D341Med (cell line): ENCODE measurements at places on chromosomes 11 and 22.
A peak's percentile ranks its signal among the peaks of the same experiment; 100 is the strongest.

GRCh38 chr11:110830747-110831146 is 118.5 kb upstream of the ARHGAP20 start:
- DNase-seq, result no peak

DNA sequence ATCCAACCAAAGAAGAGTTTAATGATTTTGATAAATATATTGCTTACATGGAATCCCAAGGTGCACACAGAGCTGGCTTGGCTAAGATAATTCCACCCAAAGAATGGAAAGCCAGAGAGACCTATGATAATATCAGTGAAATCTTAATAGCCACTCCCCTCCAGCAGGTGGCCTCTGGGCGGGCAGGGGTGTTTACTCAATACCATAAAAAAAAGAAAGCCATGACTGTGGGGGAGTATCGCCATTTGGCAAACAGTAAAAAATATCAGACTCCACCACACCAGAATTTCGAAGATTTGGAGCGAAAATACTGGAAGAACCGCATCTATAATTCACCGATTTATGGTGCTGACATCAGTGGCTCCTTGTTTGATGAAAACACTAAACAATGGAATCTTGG is 23.9 kb downstream of the KDM4D start:
- DNase-seq, result no peak

GRCh38 chr11:33778675-33779074 is 4.4 kb upstream of the FBXO3 start:
- peak; percentile 72 for DNase-seq

DNA sequence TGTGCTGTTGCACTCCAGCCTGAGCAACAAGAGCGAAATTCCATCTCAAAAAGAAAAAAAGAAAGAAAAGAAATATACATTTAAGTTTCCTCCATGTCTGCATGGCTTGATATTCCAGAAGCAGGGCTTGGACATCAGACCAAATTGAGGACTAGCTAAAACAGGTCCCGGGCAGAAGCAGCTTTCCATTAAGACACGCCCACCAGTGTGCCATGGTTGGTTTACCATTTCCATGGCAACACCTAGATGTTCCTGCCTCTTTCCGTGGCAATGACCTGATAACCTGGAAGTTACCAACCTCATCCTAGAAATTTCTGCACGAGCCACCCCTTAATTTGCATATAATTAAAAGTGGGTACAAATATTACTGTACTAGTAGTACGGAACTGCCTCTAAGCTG is 111.3 kb downstream of the NAT10 start:
- no peak for DNase-seq

DNA sequence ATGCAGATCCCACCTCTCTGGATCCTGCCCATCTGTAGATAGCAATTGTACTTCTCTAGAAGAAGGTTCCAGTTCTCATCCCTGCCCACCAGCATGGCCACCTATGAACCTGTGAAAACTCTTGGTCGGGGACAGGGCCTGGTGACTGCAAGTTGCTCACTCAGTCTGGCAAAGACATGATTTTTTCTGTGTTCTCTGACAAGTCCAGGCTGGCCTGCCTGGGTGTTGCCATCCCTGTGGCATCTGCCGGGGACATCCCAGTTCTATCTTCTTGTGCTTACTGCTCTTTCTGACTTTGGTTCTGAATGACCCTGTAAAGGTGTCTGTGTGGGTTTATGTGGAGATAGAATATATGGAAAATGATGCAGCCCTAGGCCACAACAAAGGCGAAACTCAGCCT is 545.8 kb downstream of the INSC start:
- DNase-seq, result no peak

GRCh38 chr11:2825261-2825888 is 60.2 kb downstream of the CDKN1C start:
- no peak for DNase-seq

GRCh38 chr11:126060757-126061171 is 1.9 kb downstream of the CDON start:
- no peak for DNase-seq

GRCh38 chr11:13311570-13311969 is 34.0 kb downstream of the BMAL1 start:
- no peak for DNase-seq

DNA sequence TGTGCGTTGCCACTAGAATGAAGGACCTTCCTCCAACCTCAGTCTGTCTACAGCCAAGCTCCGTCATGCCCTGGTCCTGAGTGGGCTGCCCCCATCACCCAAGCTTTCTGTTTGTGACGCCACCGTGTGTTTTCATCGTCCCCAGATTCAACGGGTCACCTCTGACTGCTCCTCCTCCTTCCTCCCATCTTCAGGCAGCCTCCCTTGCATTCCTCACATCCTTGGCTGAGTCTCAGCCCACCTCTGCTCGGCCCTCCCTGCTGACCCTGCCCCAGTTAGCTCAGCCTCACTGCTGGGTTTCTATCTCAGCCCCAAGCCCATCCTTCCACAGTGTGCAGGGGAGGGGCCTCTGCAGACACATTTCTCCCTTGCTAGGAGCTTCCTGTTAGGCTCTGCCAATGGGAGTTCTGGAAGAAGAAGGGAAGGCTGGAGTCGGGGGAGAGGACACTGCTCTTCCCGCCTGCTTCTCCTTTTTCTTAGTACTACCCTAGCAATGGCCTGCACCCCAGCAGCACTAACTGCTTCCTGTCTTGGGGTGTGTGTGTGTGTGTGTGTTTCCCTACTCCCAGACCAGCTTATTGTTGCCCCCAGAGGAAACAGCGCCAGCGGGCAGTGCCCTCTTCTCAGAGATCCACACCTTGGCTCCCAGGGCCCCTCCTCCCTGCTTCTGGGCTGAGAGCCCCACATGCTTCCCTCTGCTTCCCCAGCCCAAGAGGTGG is 5.2 kb downstream of the IFT27 start:
- DNase-seq, result no peak

GRCh38 chr11:64331569-64332371 is 8.2 kb upstream of the CCDC88B start:
- DNase-seq, result peak; percentile 81

GRCh38 chr11:35520376-35520775 is 5.0 kb downstream of the PAMR1 start:
- DNase-seq, result no peak

DNA sequence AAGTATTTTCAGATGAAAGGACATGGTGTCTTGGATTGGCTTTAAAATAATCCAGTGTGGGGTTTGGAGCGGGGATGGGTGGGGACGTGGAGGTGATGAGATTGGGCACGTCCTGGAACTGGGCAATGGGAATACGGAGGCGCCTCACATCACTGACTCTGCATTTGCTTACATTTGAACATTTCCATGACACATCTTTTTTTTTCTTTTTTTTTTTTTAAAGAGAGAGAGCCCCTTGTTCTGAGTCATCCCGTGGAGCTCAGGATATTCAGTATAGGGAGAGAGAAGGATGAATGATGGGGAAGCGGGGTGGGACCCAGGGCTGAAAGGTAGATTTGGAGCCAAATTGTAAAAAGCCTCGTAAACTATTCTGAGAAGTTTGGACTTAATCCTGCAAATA is 142.7 kb downstream of the FBXO7 start:
- no peak for DNase-seq

DNA sequence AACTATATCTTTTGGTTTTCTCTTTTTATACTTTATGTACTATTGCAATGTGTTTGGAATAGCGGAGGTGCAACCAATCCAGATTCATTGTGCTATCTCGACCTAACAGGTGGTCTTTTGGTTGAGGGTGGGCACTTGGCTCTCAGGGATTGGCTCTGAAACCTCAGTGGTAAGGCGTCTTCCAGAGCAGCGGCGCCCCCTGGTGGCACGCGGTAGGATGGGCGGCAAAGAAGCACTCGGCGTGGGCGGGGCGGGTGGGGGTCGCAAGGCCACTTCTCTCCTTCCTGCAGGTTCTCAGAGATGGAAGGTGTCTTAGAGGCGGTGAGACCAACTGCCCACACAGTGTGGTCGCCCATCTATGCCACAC is 19.2 kb upstream of the PLET1 start:
- peak; percentile 86 for DNase-seq

- peak; percentile 25 for DNase-seq
These were observed 169.0 kb upstream of the GRK3 start for GRCh38 chr22:25395468-25395867.

- no peak for DNase-seq
These were observed 854.5 kb downstream of the BRD1 start for GRCh38 chr22:48972979-48973693.

- DNase-seq, result no peak
These were observed 27.5 kb upstream of the HTATIP2 start for GRCh38 chr11:20336056-20336455.

DNA sequence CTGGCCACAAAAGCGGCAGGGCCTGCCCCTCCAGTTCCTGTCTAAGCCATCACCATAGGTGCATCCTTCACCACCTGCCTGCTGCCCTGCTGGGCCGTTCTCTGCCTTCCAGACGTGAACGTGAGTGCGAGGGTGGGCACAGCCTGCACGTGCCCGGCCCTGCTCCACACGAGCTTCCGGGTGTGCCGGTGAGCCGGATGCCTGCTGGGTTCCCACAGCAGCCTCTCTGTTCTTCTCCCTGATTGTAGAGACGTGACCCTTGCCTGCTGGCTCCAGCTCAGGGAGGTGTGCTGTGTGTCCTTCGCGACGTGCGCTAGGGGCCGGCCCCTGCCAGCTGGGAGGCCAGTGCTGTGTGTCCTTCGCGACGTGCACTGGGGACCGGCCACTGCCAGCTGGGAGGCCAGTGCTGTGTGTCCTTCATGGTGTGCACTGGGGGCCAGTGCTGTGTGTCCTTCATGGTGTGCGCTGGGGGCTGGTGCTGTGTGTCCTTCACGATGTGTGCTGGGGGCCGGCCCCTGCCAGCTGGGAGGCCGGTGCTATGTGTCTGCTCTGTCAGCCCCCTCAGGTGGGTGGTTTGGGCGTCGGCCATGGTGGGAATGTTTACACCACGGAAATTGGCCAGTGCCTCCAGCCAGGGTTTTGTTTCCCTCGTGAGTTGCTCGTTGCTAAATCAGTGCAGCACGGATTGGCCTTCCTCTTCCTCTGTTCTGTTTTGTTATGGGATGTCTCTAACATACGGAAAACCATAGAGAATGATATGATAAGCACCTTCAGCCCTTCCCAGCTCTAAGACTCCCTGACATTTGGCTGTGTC is 35.4 kb upstream of the BRSK2 start:
- peak; percentile 24 for DNase-seq

GRCh38 chr22:41862160-41862529 is 29.2 kb downstream of the SREBF2 start:
- DNase-seq, result no peak

GRCh38 chr22:45587638-45588505 is 83.8 kb upstream of the ATXN10 start:
- DNase-seq, result no peak

DNA sequence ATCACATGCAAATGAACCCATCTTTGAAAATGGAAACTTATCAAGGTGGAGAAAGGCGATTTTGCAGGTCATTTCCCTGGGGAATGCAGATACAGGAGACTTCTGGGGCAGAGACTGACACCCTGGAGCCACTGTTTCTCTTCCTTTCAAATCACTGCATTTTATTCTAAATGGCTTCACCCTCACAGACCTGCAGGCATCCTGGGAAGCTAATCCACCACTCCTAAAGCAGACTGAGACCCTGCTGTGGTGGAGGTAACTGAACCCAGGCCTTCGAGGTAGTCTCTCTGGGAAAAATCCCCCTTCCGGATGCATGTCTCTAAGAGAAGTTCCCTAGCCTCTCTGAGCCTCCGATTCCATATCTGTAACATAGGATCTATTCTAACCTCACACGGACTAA is 20.9 kb upstream of the CSNK2A3 start:
- DNase-seq, result no peak

GRCh38 chr11:69922015-69922595 is 102.9 kb upstream of the FGF3 start:
- DNase-seq, result no peak

- no peak for DNase-seq
These were observed 9.6 kb downstream of the PTS start for GRCh38 chr11:112235750-112236390.

DNA sequence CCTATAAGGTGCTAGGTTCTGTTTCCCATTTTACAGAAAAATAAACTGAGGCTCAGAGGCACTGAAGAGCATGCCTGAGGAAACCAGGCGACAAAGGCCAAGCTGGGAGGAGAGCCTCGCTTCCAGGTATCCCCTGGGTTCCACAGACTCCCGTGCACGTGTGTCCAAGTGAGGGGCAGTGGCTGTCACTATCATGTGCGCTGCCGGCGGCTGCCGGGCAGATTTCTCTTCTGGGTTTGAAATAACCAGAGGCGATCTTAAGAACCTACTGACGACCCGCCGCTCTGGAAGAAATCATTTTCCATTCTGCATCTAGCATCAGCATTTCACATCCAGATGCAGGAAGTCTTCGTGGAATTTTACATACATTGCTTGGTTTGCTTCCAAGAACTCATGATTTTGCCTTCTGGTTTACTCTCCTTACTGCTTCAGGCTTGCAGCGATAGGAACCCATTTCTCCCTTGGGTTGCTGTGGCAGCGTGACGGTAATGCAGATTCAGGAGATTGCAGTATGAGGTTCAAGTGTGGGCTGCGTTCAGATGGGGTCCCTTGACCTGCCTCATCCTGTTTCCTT is 28.6 kb downstream of the ARHGAP8 start:
- DNase-seq, result no peak

- DNase-seq, result peak; percentile 79
These were observed 23.5 kb upstream of the TH start for GRCh38 chr11:2194877-2195755.

DNA sequence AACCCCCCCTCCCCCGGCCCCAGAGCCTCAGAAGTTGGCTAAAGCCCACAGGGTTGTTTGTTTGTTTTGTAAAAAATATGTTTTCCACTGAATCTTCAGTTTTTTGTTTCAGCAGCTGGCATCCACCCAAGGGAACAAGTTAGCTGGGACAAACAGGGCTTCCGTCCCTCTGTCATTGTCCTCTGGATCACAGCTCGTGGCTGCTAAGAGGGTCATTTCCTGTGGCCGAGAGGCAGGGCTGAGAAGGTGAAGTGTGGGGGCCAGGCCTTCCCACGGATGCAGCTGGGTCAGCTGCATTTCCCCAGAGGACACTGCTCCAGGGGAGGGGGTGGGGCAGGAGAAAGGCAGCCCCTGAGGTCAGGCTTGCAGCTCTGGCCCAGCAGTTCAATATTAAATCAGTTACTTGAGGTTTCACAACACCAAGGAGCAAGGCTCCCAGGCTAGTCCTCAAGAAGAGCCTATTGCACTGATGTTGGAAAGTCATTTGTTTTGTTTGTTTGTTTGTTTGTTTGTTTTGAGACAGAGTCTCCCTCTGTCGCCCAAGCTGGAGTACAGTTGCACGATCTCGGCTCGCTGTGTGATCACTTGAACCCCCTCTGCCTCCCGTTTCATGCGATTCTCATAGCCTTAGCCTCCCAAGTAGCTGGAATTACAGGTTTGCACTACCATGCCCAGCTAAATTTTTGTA is 34.4 kb upstream of the SMTN start:
- no peak for DNase-seq

- DNase-seq, result peak; percentile 76
These were observed 8.3 kb downstream of the PLXNB2 start for GRCh38 chr22:50298937-50299784.

DNA sequence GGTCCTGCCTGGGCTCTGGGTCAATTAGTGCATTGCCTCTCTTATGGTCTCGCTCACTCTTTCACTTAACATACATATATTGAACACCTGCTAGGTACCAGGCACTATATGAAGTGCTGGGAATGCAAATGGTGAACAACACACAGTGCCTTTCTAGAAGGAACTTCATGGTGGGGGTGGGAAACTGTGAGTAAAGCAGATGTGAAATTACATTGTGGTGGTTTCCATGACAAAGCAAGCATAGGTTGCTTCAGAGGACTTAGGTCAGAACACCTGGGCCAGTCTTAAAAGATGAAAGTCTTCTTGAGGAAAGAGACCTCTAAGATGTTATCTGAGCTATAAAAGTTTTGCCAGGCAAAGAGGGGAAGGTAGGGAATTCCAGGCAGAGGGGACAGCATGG is 231.3 kb downstream of the BUD13 start:
- DNase-seq, result no peak
